Germinal center (tissue), 1 donor: ENCODE measurements at places on chromosomes 5 and 9.

GRCh38 chr5:81192373-81192750 is 40.8 kb upstream of the CKMT2 start:
- no peak for DNase-seq

DNA sequence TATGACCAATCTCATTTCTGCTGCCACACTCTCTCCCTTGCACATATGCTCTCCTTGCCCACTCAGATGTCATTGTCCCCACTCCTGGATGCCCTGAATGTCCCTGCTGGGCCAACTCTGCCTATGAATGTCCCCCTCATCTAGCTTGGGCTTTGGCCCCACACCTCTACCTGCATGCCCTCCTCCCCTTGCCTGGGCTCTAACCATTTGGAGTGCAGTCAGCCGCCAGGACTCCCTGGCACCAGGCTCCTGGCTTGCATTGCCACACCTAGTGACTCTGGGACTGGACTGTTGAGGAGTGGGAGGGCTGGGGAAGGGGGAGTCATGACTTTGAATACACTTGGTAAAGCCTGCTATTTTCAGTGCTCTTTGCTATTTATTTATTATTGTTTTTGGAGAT is 41.6 kb upstream of the POMT1 start:
- DNase-seq, result no peak

DNA sequence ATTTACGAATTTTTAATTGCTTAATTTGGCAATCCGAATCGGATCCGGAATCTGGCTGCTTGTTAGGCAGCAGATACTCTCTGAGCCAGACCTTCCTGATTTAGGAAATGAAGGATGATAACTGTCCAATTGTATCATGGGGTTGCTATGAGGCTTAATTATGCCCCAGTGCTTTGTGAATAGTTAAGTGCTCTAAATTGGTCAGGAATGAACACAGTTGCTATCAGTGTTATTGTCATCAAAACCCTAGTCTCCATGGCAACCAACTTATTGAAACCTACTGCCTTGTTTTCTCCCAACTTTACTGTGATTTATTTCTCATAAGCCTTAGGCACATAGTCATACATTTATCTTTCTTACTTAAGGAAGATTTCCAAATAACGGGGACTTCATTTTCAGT is 47.9 kb downstream of the MAMDC2 start:
- DNase-seq, result no peak

- no peak for DNase-seq
Observed at GRCh38 chr5:138705007-138705406, 48.2 kb upstream of the CTNNA1 start.

GRCh38 chr9:110850401-110851135 is 182.0 kb downstream of the MUSK start:
- no peak for DNase-seq

DNA sequence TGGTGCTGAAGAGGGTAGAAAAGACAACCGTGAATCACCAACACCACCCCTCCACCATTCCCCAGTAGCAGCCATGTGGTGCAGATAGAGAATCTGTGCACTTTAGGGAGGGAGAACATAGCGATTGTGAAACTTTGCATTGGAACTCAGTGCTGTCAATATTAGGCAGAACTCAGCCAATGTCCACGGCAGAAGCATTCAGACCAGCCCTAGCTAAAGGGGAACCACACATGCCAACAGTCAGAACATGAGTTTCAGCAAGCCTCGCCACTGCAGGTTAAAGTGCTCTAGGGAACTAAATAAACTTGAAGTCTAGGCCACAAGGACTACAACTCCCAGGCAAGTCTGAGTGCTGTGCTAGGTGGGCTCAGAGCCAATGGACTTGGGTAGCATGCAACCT is 38.5 kb upstream of the DEPDC1B start:
- no peak for DNase-seq

DNA sequence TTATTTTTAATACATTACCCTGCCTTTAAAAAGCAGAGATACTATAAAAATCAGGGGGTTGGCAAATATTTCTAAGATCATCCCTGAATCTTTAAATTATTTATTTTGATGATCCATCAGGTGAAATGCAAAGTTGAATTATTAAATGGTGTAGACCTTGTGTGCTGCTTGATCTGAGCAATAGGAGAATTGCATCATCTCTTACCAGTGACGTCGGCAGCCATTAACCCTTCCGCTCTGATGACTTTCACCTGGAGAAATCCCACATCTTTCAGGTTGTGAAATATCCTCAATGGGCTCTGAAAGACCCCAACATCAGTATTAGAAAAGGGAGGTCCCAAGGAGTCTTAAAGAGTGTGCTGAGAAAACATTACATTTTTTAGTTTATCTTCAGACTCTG is 270.2 kb downstream of the SLF1 start:
- DNase-seq, result no peak

GRCh38 chr5:143888912-143889311 is 77.0 kb downstream of the HMHB1 start:
- no peak for DNase-seq

DNA sequence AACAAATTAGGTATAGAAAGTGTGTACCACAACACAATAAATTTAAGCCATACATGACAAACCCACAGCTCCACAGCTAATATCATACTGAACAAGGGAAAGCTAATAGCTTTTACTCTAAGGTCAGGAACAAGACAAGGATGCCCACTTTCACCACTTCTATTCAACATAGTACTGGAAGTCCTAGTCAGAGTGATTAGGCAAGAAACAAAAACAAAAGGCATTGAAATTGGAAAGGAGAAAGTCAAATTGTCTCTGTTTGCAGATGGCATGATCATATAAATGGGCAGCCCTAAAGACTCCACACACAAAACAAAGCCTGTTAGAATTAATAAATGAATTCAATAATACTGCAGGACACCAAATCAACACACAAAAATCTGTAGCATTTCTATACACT is 548.8 kb downstream of the CTNND2 start:
- DNase-seq, result no peak

DNA sequence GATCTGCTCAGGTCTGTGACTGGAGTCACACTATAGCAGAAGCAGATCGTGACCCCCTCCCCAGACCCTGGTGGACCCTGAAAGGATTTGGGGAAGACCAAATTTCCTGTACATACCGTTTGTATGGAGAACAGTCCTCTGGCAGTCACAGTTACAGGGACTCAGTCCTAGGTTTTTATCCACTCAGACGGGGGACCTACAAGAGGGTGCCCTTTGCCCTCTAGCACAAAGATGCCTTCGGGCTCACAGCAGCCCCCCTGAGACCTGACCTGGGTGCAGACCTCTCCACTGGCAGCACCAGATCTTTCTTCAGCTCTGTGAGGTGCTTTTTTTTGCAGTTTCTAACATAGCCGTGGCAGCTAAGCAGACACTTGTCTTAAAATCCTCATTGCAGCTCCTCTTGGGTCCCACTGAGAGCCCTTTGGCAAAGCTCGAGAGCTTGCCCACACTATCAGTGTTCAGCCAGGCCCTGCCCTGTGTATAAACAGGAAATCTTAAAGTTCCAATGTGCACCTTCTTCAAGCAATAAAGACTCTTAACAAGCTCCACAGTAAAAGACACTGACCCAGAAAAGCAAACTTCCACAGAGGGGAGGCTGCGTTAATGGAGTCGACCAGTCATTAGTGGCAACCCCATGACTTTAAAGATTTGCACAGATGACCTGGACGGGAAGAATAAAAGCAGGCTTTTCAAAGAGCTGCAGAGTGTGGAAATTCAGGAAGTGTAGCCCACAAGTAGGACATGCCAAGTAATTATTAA is 71.8 kb upstream of the LHFPL2 start:
- no peak for DNase-seq
